Natural killer cell (primary cell): ENCODE measurements at places on chromosomes 6 and 20. TPM values are rescaled to one million over a fixed set of nuclear protein-coding genes. Genes with fewer than 3 reads are reported as not detected.
A peak's percentile ranks its signal among the peaks of the same experiment; 100 is the strongest.

DNA sequence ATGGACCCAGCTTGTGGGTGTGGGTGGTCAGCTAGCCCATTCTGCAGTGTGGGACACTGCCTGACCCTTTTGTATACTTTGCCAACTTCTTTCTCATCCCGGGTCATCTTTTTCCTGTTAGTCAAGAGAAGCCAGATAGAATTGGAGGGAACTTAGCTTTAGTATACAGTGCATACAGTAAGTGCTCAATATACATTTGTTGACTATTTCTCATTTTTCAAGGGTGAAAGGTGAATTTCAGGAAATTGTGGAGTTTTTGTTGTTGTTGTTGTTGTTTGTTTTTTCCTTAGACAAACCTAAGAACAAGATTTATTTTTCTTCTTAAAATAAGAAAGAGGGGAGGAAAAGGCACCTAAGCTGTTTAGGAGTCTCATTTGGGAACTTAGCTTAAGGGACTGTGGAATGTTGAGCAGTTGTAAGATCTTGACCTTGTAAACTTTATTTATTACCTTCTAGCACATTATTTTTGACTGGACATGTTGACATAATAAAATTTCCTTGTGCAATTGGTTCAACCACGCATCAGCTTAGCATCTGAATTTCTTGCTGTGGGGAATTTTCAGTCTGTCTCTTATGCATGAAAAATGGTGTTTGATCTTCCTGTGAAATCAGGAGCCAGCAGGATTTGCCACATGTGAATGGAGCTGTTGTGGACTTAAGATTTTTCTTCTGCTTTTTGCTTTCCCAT lies 113.6 kb downstream of the ARID1B start:
- no peaks in the 10 kb centered on the region for H3K27me3 ChIP-seq
- DNase-seq = no peak
- peaks cover 8% of the 10 kb centered on the region for H3K4me1 ChIP-seq
- no peak overlapping the region for H3K27ac ChIP-seq
- no peaks in the 10 kb centered on the region for H3K36me3 ChIP-seq

- H3K36me3 ChIP-seq = no peaks in the 10 kb centered on the region
- H3K27ac ChIP-seq = no peak overlapping the region
- DNase-seq = no peak
- no peak overlapping the region for H3K4me3 ChIP-seq
- H3K27me3 ChIP-seq = peaks cover 4% of the 10 kb centered on the region
These were observed 12.9 kb upstream of the ZNF343 start for GRCh38 chr20:2521369-2522305.

- H3K4me1 ChIP-seq = peaks cover 6% of the 10 kb centered on the region
- peak overlapping the region; percentile 24 for H3K27ac ChIP-seq
- H3K4me3 ChIP-seq = peak overlapping the region; percentile 24
- H3K36me3 ChIP-seq = no peaks in the 10 kb centered on the region
These were observed 45.5 kb upstream of the UST start for GRCh38 chr6:148701375-148701774.

DNA sequence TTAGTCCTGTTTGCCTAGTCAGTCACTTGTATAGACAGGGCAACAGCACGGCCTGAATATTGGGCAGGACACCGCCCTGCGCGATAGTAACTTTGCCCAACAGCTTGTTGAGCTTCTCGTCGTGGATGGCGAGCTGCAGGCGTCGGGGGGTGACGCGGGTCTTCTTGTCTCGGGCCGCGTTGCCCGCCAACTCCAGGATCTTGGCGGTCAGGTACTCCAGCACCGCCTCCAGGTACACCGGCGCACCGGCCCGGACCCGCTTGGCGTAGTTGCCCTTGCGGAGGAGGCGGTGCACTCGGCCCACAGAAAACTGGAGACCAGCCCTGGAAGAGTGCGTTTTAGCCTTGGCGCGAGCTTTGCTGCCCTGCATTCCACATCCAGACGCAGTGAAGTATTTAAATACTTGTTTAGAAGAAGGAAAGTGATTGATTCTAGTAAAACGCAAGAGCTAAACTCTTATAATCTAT lies 92.8 kb upstream of the BTN3A2 start:
- H3K27ac ChIP-seq = peak overlapping the region; percentile 92
- peak overlapping the region; percentile 62 for H3K4me3 ChIP-seq
- no peaks in the 10 kb centered on the region for H3K27me3 ChIP-seq
- DNase-seq = no peak
- peaks cover 30% of the 10 kb centered on the region for H3K4me1 ChIP-seq

- H3K4me1 ChIP-seq = no peaks in the 10 kb centered on the region
- no peak overlapping the region for H3K4me3 ChIP-seq
- H3K27ac ChIP-seq = no peak overlapping the region
- peaks cover 3% of the 10 kb centered on the region for H3K27me3 ChIP-seq
- no peaks in the 10 kb centered on the region for H3K36me3 ChIP-seq
- no peak for DNase-seq
These were observed 18.8 kb upstream of the FRMD1 start for GRCh38 chr6:168097621-168098430.

DNA sequence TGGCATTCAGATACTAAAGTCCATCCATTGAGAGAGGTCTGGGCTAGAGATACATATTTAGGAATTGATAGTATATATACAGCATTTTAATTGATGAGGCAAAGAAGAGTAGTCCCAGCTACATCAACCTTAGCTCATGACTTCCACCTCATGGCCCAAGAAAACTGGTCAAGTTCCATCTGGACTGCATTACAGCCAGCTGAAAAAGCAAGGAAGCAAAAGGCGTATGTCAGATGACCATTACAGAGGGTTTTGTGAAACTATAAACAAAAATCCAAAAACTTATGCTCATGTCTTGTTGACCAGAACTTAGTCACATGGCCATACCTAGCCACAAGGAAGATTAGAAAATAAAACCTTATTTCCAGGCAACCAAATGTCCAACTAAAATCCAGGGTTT lies 46.8 kb upstream of the RNF146 start:
- H3K27ac ChIP-seq = no peak overlapping the region
- no peaks in the 10 kb centered on the region for H3K4me1 ChIP-seq
- no peak for DNase-seq
- H3K27me3 ChIP-seq = no peaks in the 10 kb centered on the region

- H3K27ac ChIP-seq = no peak overlapping the region
- no peak for DNase-seq
- H3K4me3 ChIP-seq = no peak overlapping the region
- no peaks in the 10 kb centered on the region for H3K36me3 ChIP-seq
These were observed 25.8 kb upstream of the RNGTT start for GRCh38 chr6:88989215-88989614.

DNA sequence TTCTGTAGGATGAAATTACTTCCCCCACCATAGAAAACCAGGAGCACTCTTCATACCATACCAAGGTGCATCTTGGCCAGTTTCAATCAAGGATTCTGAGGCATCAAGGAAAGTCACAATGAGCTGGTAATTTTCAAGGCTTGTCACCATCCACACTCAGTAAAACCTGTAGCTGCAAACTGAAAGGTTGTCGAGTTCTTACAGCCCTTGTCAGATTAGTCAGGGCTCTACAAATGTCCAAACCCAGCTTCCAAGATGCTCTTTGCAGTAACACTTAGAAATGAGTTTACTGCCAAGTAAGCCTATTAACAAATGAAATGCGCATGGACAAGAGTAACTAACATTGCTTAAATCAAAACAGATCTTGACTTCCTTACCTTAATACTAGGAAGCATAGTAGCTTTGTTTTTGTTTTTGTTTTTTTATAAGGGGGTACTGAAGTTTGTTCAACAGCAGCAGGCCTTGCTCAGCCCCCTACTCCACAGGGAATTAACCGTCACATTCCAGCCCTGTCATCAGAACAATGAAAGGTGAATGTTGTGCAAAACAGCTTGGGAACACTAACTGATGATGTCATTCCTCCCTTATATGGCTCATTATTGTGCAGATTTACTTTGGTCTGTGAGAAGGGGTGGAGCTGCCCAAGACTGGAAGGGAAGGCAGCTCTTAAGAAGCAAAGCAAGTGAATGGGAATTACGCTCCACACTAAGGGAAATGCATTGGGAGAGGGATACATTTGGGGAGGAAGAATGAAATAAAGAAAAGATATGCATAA lies 49.9 kb upstream of the TMEM30A start:
- no peak overlapping the region for H3K27ac ChIP-seq
- no peaks in the 10 kb centered on the region for H3K27me3 ChIP-seq
- no peaks in the 10 kb centered on the region for H3K4me1 ChIP-seq
- no peaks in the 10 kb centered on the region for H3K36me3 ChIP-seq

DNA sequence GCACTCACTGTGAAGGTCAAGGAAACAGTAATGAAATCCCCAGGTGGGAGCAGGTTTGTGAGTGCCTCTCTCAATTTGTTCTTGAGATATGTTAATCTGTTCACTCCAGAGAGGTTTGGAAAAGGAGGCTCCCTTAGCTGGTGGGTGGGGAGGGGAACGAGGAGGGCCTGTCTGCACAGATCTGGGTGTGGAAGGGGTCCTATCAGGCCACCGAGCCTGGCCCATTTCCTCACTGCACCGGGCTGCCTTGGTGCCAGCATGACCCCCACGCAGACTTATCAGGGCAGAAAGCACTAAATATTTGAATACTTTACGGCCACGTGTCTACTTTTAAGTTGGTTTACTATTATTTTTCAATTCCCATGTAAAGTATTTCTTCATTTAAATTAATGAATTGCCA lies 8.3 kb downstream of the AGPAT4 start:
- H3K27ac ChIP-seq = no peak overlapping the region
- H3K27me3 ChIP-seq = no peaks in the 10 kb centered on the region
- DNase-seq = no peak
- no peaks in the 10 kb centered on the region for H3K36me3 ChIP-seq
- no peaks in the 10 kb centered on the region for H3K4me1 ChIP-seq

DNA sequence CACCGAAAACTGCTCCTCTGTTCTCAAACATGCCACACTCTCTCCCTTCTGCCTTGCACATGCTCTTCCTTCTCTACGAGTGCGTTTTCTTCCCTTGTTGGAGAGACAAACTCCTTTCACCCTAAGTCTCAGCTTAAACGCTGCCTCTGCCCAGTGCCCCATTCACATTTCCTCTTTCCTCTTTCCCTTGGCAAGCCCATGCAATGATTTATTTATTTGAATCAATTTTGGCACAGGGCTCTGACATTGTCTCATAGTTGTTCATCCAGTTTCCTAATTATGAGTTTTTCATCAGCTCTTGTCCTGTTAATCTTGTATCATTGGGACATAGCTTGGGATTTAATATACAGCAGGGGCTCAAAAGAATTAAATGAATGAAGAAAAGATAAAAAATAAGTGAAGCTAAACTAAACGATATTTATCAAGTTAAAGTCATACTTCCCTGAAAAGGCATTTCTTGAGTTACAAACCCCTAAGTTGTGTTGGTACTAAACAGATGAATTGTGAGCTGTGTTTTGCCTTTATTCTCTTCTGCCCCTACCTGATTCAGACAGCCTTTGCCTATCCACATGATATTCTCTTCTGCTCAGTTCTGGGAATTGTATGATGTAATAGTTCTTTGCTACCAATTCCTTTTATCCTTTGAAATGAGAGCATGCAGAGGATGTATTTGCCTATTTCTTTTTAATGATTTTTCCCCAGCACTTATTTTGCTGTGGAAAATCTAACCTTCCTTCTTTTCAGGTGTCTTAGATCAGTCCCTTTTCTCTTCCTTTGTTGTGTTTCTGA lies 704.4 kb downstream of the UTRN start:
- no peak overlapping the region for H3K27ac ChIP-seq
- no peaks in the 10 kb centered on the region for H3K4me1 ChIP-seq
- no peak for DNase-seq
- H3K27me3 ChIP-seq = no peaks in the 10 kb centered on the region
- H3K4me3 ChIP-seq = no peak overlapping the region

DNA sequence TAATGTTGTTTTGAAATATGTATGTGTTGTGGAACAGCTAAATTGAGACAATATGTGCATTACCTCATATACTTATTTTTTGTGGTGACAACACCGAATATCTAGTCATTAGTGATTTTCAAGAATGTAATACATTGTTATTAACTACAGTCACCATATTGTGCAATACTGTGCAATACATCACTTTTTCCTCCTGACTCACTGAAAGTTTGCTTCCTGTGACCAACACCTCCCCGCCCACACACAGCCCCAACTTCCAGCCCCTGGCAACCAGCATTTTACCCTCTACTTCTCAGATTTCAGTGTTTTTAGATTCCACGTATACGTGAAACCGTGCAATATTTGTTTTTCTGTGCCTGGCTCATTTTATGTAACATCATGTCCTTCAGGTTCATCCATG lies 627.9 kb downstream of the PRKN start:
- no peak overlapping the region for H3K4me3 ChIP-seq
- H3K36me3 ChIP-seq = no peaks in the 10 kb centered on the region
- H3K27me3 ChIP-seq = no peaks in the 10 kb centered on the region
- no peak overlapping the region for H3K27ac ChIP-seq
- no peaks in the 10 kb centered on the region for H3K4me1 ChIP-seq

- H3K4me1 ChIP-seq = peaks cover 51% of the 10 kb centered on the region
- peak overlapping the region; percentile 74 for H3K27ac ChIP-seq
- H3K36me3 ChIP-seq = no peaks in the 10 kb centered on the region
- H3K27me3 ChIP-seq = no peaks in the 10 kb centered on the region
- DNase-seq = peak; percentile 59
These were observed 2.1 kb upstream of the DIDO1 start for GRCh38 chr20:62928246-62928939.

DNA sequence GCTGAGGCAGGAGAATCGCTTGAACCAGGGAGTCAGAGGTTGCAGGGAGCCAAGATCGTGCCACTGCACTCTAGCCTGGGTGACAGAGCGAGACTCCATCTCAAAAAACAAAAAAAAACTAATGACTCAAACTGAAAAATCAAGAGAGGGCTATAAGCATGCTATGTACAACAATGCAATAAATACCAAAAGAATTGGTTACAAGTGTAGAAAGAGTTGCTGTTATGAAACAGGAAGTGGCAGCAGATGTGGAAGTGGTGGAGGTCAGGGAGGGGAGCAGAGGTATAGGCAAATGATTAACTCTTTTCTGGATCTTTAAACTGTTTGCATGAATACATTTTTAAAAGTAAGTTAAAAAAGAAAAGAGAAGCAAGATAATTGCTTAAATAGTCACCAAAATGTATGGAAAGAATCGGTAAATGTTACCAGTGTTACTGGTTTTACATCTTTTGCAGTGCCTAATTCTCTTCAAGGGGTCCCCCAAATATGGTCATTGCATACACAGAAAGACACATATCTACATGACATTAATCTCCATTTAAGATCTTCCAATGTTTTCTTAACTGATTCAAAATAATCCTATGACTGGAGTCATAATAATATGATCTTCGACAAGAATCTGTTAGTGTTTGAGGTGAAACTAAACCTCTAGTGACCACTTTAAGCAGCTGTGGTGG lies 15.0 kb downstream of the CALHM6 start:
- no peaks in the 10 kb centered on the region for H3K36me3 ChIP-seq
- H3K4me3 ChIP-seq = peak overlapping the region; percentile 29
- no peaks in the 10 kb centered on the region for H3K4me1 ChIP-seq
- H3K27me3 ChIP-seq = no peaks in the 10 kb centered on the region
- DNase-seq = peak; percentile 26
- H3K27ac ChIP-seq = peak overlapping the region; percentile 70

ZBTB46 gene
- 1.1 TPM for total RNA-seq

FAM162B gene
- not detected for total RNA-seq

KIF13A gene
- 15.0 TPM for total RNA-seq

IL17F gene
- not detected for total RNA-seq

GRM1 gene
- total RNA-seq = not detected

XKR7 gene
- total RNA-seq = not detected

CST7 gene
- total RNA-seq = 700 TPM

PAX1 gene
- not detected for total RNA-seq

RPL7L1 gene
- total RNA-seq = 66.9 TPM

DPPA5 gene
- total RNA-seq = not detected
